Cardiac fibroblast (primary cell): ENCODE measurements at places on chromosomes 1 and 21.

DNA sequence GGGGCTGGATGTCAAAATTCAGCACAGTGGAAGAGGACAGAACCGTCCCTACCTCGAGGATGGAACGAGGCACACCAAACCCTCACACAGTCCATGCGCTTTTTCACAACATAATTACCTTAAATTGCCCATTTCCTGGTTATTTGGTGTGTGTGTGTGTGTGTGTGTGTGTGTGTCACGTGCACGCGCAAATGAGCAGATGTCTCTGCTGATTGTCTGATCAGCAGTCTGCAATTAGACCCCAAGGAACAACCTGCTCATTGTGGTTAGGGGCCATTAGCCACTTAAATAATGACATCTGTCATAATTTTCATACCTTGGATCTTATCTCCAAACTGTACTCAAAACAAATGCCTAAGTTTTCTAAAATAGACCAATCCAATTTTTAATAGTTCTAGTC is 23.2 kb downstream of the AVPR1B start:
- no peak for DNase-seq

DNA sequence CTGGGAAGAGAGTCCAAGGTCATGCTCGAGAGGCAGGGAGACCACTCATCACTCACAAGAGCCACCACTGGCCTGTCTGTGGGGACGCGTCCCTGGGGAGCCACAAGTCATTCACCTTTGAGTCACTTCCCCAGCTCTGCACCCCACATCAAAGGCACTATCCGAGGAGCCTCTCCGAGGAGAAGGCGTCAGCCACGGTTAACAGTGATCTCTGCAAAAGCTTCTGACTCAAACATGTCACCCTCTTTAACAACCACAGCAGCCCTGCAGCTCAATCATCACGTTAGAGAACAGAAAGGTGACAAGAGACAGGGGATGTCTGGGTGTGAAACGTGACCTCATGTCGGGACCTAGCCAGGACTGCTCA is 9.0 kb downstream of the LRRC47 start:
- DNase-seq = no peak

- peak; percentile 71 for DNase-seq
These were observed 13.2 kb downstream of the PPP1R15B start for GRCh38 chr1:204398197-204399125.

DNA sequence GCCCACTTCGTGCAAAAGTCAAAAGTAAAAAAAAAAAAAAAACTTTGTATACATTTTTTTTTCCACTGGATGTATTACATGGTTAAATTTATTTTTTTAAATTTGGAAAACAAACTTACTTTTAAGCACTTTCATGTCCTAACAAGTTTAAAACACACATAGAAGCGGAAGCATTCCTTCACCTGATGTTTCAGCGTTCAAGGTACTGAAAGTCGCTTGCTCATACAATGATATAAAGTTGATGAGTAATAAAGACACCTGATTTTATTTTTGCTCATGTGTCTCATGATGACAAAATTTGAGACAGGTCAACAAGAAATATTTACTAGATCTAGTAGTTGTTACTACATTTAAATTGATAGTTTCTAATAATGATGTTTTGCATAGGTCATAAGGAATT is 35.5 kb downstream of the ADAMTS1 start:
- no peak for DNase-seq

DNA sequence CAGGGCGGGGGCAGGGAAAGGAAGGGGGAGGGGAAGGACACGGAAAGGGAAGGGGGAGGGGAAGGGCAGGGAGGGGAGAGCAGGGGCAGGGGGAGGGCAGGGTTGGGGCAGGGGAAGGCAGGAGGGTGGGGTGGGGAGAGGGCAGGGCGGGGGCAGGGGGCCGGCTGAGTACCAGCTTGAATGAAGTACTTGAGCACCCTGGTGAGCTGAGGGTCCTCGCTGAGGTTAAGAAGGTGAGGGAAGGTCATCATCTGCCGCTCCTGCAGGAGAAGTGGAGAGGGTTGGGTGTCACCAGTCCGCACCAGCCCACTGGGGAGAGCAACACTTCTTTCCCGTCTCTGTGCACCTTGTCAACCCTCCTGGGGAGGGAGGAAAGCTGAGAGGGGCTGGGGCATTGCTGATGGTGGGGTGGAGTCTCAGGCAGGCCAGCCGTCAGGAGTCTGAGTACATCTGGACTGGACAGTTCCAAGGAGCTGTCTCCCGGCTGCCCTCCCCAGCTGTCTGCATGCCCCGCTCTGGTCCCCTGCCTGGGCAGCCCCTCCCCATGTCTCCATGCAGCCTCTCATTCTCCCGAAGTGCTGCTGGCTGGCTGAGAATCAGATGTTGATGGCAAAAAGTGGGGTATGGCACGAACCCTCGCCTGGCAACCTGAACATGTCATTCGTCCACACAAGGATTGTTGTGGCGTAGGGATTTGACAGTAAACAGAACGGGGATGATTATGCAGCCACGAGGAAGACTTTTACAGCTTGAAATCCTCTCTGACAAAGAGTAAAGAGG is 70.0 kb downstream of the SCCPDH start:
- DNase-seq = no peak

DNA sequence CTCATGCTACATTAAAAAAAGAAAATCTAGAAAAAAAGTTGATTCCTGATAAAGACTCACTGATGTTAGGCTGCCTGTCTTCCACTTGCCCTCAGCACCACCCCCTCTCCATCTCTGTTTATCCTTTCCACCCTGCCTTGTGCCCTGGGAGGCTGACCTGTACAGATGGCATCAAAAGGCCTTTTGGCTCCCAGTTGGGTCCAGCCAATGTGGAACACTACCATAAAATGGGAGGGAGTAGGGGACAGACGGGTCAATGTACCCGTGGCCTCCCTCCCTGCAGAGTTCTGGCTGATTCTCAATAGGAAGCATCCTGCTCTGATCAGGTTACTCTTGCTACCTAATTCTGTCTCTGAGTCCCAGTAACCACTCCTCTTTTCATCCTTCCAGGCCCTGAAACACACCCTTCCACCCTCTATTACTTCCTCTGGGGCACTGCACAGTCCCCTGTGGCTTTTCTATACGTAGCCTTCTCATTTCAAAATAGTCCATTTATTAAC is 300.0 kb downstream of the HHIPL2 start:
- DNase-seq = no peak

DNA sequence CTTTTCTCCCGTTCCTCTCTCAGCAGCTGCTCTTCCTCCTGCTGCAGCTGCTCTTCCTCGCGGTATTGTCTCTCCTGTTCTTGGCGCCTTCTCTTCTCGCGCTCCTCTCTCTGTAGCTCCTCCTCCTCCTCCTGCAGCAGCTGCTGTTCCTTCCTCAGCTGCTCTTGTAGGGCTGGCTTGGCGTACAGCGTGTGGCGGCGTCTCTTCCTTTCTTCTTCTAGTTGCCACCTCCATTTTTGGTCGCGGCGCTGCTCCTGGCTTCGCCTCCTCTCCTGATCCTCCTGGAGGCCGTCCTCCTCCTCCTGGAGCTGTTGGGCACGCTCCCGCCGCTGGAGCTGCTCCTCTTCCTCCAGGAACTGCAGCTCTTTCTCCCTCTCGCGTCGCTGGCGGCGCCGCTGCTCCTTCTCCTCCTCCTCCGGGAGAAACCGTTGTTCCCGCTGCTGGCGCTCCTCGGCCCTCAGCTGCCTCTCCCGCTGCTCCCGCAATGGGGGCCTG is 4.8 kb downstream of the TCHH start:
- DNase-seq = peak; percentile 65

DNA sequence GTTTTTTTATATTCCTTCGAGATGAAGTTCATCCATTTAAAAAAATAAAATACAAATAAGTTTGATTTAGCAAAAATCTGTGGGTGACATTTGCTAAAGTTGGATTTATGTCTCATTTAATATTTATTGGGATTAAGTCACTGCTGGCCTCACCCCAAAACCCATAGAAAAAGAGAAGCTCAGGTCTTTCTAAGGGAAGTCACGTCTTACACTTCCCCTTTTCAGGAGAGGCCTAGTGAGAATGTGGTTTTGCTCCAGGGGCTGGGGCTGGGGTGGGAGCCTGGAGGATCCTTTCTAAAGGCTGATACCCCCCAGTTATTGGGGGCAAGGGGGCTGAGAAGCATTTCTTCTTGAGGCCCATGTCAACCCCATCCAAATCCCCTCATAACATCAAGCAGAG is 300.3 kb downstream of the DSCAM start:
- DNase-seq = no peak

- no peak for DNase-seq
These were observed 55.7 kb upstream of the EPHA8 start for GRCh38 chr1:22507587-22507986.

- DNase-seq = peak; percentile 11
These were observed 40.1 kb downstream of the TLR5 start for GRCh38 chr1:223102797-223103533.

DNA sequence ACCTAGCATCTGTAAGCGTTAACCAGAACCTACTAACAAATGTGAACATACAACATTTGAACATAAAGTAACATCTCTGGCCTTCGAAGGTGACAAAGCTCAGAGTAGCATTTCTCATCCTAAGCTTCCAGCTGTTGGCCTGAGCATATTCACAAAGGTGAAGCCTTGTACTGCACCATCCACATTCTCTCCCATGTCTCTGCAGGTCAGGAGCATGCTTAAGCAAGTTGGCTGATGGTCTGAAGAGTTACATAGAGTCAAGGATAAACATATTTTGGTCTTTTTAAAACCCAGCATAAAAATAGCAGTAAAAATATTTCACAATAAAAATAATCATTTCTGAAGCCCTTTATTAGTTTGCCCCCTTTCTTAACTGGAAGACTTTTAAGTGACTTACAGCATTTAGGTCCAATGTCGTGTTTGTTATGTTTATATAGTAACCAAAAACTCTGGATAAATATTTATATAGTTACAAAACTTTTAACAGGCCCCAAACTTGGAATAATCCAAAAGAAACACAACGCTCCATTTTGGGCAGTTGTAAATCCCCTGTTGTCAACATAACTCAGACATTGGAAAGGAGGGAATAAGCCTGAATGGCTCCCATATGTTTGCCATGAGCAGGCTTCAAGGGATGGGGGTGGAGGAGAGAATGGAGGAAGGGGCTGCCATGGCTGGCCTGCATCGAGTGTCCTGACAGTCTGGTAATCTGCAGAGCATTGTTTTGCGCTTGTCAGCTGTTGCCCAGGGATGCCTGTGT is 42.8 kb upstream of the ENAH start:
- DNase-seq = no peak

- DNase-seq = no peak
These were observed 286.2 kb downstream of the SPATA17 start for GRCh38 chr1:217917281-217917887.

- no peak for DNase-seq
These were observed 329.3 kb upstream of the NR5A2 start for GRCh38 chr1:199698222-199698621.

DNA sequence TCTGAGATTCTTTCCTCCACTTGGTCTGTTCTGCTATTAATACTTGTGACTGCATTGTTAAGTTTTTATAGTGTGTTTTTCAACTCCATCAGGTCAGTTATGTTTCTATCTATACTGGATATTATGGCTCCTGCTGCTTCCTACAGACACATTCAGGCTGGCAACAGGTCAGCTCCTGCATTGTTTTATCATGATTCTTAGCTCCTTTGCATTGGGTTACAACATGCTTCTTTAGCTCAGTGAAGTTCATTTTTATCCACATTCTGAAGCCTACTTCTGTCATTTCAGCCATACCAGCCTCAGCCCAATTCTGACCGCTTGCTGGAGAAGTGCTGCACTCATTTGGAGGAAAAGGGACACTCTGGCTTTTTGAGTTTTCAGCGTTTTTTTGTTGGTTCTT is 37.3 kb upstream of the F3 start:
- peak; percentile 34 for DNase-seq

- peak; percentile 3 for DNase-seq
These were observed 109.8 kb downstream of the KCNK2 start for GRCh38 chr1:215192306-215192705.

GRCh38 chr1:243598433-243598832 is 251.6 kb downstream of the AKT3 start:
- DNase-seq = peak; percentile 74

- peak; percentile 41 for DNase-seq
These were observed 11.8 kb upstream of the ALG14 start for GRCh38 chr1:95084317-95085176.

GRCh38 chr1:166908942-166909341 is 32.9 kb upstream of the TADA1 start:
- no peak for DNase-seq

- DNase-seq = no peak
These were observed 8.6 kb upstream of the IFNAR1 start for GRCh38 chr21:33315946-33316710.

DNA sequence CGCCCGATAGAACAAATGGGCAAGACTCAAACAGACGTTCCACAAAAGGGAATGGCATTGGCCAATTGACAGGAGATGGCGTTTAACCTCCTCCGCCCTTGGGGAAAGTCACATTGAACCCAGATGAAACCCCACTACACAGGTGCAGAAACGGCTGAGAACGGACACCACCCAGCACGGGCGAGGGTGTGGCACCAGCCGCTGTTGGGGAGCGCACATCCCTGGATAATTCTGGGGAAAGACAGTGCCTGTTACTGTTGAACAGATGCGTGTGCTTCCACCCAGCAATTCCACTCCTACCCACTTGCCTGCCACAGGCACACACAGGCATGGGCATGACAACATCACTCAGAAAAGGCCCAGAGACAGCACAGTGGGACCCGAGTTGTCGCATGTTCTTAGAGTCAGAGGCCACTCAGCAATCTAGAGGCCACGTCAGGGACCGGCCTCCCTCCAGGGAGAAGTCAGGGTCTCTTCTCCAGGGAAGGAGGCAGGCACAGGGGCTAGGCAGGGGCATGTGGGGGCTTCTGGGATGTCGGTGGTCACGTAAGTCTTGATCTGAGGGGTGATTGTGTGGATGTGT is 15.2 kb downstream of the PRXL2B start:
- no peak for DNase-seq

- DNase-seq = no peak
These were observed 191.3 kb downstream of the CACNA1E start for GRCh38 chr1:181674617-181675016.

GRCh38 chr1:226047495-226047894 is 15.0 kb upstream of the H3-3A start:
- peak; percentile 46 for DNase-seq

GRCh38 chr1:25460020-25460419 is 29.3 kb downstream of the MACO1 start:
- DNase-seq = no peak

DNA sequence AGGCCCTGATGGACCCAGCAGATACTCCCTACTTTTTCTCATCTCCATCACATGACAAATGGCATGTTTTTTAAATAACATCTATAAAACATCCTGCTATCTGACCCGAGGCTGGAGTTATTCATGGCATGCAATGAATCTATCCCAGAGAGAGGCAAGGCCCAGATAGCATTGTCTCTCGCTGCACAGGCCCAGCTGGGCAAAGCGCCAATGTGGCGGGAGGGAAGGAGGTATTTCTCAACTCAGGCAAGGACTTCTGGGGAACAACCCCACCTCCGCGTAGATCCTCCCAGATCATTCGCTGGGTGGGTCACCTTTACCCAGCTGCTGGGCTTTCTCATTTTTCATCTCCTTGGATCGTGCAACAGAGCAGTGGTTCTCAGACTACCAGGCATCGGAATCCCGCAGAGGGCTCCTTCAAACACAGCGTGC is 59.8 kb downstream of the ERG start:
- DNase-seq = peak; percentile 98

DNA sequence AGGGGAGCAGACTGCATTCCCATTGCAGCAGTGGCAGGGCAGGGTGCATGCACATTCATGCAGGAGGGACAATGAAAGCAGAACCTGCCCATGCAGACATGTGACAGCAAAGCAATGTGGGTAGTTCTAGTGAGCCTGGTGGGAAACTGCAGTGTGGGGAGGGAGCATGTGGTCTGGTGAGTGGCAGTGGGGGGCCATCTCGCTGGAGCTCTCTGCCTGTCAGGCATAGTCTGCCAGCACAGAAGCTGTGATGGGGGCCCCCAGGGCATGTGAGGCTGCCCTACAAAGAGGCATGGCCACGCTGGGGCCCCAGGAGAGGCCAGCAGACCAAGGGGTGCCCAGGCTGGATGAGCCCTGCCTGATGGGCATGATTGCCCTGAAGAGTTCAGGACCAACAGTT is 579.7 kb downstream of the PTPRC start:
- DNase-seq = no peak
